ENCODE measurements at places on chromosomes 12 and 14.

DNA sequence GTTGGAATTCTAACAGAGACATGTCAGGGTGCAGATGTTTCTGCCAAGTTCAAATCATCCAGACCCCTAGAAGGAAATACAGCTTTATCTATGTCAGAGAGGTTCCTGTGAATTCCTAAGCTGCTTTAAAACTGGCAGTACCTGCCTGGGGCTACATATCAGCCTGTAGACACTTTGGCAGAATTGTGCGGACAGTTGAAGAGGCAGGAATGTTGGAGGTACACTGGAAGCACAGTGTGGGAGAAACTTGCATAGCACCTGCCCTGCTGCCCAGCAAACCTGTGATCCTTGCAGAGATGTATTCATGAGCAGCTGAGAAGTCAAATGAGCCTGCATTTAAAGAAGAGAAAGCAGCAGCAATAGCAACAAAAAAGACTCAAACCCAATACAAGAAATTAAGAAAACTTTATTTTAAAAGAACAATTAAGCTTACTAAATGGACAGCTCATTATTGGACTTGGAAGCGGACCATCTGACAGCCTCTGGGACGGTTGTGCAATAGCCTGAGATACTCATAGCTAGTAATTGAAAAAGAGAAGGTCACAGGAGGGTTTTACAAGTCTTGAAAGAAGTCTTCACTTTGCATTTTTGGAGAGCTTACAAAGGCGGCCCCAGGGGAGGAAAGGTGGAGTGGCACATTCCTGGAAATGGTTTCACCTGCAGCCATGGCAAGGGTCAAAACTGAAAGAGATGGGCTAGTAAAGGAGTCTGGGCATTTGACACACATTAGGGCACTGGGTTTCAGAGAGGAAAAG, 280.9 kb upstream of the FLRT2 start:
- DNase-seq: no peak

DNA sequence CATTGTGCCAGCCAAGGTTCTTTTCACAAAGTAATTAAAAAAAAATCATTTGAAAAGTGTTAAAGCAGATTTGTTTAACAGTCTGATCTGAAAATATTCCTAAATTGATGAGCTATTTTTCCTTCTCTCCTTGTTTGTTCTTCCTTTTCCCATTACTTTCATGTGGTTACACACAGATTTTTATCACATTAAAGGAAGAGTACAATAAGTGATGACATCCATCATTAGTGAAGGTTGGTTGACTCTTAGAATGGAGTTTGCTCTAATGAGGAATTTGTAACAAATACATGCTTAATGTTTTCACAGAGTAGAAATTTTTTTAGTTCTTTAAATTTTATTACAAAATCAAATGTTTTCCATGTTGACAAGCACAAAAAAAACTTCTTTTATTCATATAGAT, 18.9 kb upstream of the TOMM20L start:
- no peak for DNase-seq

- DNase-seq: no peak
Observed at GRCh38 chr14:88212691-88213090, 110.4 kb downstream of the KCNK10 start.

GRCh38 chr12:61213646-61214045, 1046.6 kb upstream of the USP15 start:
- DNase-seq: peak; percentile 85

GRCh38 chr14:73719361-73719760, 5.2 kb upstream of the PNMA1 start:
- no peak for DNase-seq

DNA sequence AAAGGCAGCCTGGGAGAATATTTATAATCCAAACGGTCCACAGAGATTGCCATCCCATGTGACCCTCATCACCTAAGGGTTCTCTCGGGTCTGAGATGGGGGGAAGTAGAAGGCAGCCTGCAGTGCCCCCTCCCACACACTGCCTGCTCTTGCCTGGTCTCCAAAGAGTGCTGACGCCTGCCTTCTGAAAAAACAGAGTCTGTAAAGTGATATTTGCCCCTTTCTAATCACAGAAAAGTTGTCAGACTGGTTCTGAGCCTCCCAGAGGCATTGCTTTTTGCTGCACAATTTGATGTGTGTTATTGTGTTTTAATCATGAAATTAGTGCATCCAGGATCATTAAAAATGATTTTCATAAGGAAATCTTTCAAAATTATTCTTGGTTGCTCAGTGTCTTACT, 59.2 kb downstream of the TMEM30B start:
- peak; percentile 61 for DNase-seq

DNA sequence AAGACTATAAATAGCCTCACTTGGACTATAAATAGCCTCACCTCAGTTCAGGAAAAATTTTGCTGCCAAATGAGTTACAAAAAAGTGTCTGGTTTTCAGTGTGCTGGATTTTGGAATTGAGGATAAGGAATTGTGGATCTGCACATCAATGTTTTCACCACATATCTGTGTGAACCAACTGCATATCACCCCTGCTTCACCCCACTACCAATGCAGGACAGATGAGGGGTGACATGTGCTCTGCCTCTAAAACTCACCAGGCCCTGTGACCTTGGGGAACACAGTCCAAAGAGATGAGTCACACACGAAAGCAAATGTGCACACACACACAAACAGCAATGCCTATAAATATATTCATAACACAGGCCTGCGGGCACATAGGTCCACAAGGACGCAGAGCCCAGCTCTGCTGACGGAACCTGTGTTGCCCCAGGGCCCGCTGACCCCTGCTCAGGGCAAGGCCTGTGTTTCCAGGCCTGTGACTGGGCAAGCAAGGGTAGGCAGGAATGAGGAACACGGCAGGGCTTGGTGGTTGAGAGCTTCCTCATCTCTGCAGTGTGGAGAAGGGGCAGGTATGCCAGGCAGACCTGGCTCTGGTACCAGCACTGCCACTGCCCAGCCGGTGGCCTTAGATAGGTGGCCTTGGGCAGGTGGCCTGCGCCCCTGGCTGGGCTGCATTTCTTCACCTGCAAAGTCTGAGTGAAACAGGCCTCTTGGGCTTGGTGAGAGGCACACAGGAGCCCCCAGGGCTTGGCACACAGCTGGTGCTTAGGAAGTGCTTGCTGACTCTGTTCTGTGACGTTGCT, 82.4 kb downstream of the ARL6IP4 start:
- peak; percentile 29 for DNase-seq

GRCh38 chr12:76914102-76914859, 35.5 kb upstream of the CSRP2 start:
- DNase-seq: no peak

- DNase-seq: no peak
Observed at GRCh38 chr12:116476227-116476822, 82.9 kb upstream of the MAP1LC3B2 start.

DNA sequence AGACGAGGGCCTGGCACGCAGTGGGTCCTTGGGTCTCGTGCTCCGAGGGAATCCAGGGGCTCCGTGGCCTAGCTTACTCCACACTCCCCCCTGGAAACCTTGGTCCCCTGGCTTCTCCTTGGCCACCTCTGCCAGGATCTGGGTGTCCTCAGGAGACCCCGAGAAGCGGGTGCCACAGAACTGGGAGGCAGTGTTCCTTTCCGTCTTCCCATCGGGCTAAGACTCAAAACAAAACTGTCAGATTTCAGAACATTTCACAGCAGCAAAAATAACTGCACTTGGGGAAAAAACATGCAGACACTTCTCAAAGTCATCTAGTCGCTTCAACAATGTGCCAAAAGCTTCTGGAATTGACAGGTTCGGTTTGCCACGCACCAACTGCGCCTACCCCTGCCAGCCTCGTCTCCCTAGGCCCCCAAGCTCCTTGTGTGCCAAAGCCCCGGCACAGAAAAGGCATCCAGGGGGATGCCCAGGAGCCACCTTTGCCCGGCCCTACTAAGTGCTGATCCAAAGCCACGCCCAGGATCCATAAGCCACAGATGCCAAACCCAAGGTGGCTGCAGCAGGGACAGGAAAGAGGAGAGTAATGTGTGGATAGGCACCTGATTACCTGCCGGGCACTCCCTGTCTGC, 58.4 kb upstream of the DIO3 start:
- DNase-seq: no peak

DNA sequence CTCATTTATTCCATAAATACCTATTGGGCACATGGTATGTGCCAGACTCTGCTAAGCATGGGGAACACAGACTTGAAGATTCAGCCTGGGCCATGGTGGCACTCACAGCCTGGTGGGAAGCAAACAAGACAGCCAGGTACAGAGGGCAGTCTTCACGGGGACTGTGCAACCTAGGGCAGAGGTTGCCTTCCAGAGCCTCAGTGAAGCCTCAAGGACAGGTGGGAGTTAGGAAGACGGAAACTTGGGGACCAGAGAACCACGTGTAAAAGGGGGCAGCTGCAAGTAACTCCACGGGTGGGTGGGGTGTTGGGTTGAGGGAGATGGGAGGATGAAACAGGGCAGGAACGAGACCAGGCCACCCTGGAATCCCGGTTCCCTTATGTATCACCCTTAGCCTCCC, 980 bp upstream of the LTBR start:
- no peak for DNase-seq

GRCh38 chr12:31890295-31891285, 68.6 kb upstream of the RESF1 start:
- no peak for DNase-seq

GRCh38 chr12:101050631-101051030, 159.4 kb downstream of the SLC5A8 start:
- DNase-seq: no peak

DNA sequence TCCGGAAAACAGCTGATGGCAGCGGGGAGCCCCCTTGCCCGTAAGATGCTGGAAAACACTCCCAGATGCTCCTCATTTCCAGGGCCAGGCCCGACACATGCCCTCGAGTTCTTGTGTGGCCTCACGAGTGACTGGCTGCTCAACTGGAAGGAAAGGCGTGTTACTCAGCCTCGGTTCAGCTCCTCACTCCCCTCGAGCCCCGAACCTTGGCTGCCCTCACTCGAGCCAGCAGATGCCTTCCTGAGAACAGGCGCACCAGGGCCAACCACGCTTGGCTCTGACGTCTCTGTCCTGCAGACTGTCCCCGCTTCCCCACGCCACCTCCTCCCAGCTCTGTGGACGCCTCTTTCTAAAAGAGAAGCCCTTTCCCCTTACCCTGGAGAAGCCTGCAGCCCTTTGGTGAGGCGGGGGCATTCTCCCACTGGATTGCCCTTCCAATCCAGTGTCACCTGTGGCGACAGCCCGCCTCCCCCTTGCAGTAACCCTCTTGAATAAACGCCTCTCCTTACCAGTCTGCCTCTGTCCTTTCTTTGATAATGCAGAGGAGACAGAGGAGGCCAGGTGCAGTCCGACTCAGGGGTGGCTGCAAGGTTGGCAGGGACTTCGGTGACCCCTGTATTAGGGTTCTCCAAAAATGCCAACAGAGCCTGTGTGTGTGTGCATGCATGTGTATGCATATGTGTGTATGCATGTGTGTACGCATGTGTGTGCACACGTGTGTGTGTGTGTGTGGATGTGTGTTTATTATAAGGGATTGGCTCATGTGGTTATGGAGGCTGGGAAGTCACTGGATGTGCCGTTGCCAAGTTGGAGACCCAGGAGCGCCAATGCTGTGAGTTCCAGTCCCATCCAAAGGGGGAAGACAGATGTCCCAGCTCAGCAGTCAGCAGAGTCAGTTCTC, 166.3 kb downstream of the KIF26A start:
- no peak for DNase-seq

DNA sequence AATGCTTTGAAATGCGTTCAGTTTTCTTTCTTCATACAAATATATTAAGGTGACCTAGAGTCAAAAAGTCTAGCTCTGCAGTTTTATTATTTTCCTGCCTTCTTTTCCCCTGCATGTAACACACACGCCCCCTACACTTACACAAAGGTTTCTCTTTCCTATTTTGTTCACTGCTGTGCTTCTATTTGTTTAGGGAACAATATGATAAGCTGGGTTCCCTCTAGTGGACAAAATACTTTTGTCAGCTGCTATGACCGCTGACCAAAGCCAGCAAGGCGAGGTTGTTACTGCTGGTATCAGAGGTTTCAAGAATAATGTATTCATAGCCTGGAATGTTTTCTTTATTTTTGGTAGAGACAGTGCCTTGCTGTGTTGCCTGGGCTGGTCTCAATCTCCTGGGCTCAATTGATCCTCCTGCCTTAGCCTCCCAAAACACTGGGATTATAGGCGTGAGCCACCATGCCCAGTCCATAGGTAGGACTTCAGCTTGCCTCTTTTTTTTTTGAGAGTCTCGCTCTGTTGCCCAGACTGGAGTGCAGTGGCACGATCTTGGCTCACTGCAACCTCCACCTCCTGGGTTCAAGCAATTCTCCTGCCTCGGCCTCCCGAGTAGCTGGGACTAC, 33.4 kb downstream of the FNTB start:
- DNase-seq: peak; percentile 81

DNA sequence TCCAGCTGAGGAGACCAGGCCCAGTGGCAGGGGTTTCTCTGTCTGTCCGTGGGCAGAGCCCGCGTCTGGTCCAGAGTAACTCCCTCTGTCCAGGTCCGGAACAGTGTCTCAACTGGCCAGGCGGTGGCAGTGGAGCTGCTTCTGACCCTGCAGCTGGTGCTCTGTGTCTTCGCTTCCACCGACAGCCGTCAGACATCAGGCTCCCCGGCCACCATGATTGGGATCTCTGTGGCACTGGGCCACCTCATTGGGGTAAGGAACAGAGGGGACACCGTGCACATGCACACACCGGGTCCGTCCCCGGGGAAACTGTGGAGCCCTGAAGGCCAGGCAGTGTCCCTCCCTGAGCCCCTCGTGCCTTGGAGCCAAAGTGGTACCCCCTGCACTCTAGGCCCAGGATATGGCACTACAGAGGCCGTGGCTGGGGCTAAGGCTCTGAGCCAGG, 1.5 kb downstream of the AQP6 start:
- DNase-seq: no peak

GRCh38 chr12:82357340-82357739, 847 bp downstream of the CCDC59 start:
- DNase-seq: no peak

DNA sequence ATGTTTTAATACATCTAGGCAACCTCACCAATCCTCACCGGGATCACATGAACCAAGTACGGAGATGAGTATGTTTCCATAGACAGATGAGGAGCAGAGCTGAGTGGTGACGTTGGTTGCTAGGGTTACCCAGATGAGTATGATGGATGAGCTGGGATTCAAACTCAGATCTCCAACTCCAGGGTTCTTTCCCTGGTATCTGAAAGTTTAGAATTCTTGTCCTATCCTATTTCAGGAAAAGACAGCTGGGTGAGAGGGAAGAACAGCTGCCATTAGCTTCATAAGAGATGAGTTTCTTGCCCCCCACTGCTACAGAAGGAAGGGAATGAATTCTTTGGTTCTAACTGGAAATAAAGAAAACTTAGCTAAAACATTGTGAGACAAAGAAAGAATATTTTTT, 728.9 kb upstream of the TBX3 start:
- no peak for DNase-seq

DNA sequence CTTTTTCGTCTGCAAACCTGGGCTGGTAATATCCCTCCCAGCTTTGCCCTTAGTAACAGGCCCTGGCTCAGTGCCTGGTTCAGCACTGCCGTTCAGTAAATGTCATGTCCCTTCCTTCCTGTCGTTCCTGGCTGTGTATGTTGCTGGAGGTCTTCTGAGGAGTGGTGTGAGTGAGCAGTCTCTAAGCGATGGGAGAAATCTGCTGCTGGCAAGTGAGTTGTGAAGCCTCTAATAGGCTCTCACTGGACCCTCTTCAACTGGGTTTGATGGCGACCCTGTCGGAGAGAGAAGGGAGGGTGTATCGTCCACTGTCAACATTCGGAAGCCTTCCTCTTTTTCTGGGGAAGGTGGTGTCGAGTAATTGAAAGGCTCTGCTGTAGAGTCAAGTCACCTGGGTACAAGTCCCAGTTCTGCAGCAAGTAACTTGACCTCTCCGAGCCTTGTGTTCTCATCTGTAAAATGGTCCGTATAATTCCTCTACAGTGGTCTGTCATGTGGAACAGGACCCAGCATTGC, 62.8 kb downstream of the HRK start:
- DNase-seq: no peak

- DNase-seq: no peak
Observed at GRCh38 chr12:58583529-58583928, 336.8 kb downstream of the LRIG3 start.

Measured in NCI-H510A treated with DMSO at 0.1 percent for 48 hours (cell line).